Stimulated activated CD4-positive, alpha-beta T cell treated with anti-CD3 and anti-CD28 coated beads, Interleukin-4, amount 100 ng/mL, for 4 hours (primary cell): ENCODE measurements at places on chromosomes 3 and 15.

- DNase-seq = no peak
Measured at GRCh38 chr3:150899141-150899540, 6.1 kb downstream of the MINDY4B start.

- DNase-seq = no peak
Measured at GRCh38 chr15:85649372-85649771, 145.4 kb downstream of the KLHL25 start.

- DNase-seq = no peak
Measured at GRCh38 chr3:43733459-43734384, 43.0 kb downstream of the ABHD5 start.

DNA sequence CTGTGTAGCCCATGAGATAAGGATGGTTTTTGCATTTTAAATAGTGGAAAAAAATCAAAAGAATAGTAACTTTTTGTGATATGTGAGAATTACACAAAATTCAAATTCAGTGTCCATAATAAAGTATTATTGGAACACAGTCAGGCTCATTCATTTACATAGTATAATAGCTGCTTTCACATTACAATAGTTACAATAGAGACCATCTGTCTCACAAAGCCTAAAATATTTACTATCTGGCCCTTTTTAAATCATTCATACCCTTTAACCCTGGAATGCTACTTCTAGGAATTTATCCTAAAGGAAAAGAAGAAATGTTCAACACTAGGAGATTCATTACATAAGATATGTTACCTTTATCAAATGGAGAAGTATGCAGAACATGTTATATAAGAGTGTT, 35.5 kb upstream of the TM4SF4 start:
- DNase-seq = no peak

DNA sequence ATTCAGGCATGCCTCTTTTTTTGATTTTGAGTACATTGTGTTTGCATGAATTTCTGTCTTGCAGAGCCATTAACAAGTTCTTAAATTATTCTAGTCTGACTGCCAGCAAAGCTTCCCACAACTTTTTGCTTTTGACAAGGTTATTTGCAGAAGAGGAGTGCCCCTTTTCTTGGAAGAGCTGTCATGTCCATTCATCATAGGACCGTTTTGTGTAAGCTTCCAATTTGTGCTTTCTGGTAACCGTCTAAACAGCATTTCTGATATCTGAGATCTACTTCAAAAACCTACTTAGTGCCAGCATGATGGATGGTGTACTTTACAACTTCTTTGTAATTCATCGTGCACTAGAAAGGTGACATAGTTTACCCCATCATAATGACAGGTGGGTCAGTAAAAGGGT, 379.7 kb downstream of the NAALADL2 start:
- DNase-seq = no peak

DNA sequence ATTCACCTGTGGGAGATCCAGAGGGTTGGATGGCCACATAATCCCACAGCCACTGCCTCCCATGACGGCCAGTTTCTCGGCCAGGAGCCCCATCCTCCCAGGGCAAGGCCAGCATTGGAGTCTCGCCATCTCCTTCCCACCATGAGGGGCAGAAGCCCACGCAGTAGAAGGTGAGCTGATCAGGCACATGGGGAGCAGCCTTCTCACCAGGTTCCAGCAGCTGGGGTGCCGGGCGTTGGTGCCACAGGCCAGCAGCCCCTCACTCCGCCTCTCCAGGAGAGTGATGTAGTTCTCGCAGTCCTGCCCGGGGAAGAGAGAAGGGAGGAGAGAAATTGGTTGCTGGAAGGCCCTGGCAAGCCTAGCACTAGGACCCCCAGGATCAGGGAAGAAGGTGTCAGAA, 16.1 kb downstream of the SEMA7A start:
- DNase-seq = no peak

- no peak for DNase-seq
Measured at GRCh38 chr3:72810063-72810462, 38.2 kb downstream of the SHQ1 start.

DNA sequence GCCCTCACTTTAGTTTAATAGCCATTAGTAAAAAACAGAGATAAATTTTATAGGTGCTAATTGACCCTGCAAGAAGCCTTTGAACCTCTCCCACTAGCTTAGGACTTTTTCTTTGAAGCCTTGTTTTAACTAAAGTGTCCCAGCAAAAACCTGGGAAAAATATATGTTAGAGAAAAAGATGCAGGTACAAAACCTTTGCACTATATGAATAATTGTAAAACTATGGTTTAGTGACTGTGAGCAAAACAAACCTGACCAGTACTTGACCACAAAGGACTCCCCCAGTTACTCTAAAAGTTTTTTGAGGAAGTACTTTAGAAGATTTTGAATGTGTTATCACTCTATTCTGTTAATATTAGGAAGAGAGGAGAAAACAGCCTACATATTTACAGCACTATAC, 123.3 kb upstream of the TP63 start:
- no peak for DNase-seq

DNA sequence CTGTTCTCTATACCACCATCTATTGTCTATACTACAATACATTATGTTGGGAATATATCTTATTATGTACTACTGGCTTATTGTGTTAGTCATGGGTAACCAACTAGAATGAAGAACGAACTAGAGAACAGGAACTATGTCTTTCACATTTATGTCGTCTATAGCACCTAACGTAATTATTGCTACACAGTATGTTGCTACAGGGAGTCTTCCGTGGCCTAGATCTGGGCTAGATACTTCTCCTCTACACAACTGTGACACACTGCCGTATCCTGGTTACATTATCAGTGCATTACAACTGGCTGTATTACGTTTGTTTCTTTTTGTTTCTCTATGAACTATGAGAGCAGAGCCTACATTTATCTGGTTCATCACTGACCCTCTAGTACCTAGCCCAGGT, 34.0 kb downstream of the SCG5 start:
- DNase-seq = no peak

GRCh38 chr3:180267202-180267843, 230.6 kb upstream of the PEX5L start:
- DNase-seq = no peak

GRCh38 chr15:67164401-67164791, 90.1 kb downstream of the AAGAB start:
- no peak for DNase-seq

DNA sequence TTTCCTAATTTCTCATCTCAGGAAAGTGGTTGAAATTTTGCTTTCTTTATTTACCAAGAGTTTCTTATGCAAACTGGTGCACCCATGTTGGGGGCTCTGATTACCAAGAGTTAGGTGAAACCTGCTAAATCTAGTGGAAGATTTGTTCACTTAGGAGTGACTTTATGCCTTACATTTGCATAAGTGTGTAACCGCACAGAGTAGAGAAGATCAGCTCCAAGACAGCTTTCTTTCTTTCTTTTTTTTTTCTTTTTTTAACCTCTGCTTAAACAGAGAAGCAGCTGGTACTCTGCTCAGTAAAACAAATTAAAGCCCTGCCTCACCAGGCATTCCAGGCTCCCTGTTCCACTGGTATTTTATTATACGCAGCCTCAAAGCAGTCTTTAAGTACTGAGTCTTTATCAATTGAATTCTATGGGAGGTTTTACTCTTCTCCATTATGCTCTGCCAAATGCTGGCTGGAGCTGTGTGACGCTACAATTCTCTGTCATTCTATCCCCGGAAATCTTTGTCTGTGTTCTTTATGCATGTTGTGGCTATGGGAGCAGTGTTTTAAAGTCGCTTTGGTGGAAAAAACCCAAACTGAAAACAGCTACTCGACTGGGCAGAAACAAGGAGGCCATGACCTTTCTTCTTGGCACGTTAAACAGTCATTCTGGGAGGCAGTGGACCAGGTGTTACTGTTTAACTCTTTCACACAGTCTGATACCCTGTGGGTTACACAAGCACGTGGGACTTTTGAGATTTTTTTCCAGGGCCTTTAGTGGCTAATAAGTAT, 55.2 kb upstream of the GBE1 start:
- DNase-seq = no peak

DNA sequence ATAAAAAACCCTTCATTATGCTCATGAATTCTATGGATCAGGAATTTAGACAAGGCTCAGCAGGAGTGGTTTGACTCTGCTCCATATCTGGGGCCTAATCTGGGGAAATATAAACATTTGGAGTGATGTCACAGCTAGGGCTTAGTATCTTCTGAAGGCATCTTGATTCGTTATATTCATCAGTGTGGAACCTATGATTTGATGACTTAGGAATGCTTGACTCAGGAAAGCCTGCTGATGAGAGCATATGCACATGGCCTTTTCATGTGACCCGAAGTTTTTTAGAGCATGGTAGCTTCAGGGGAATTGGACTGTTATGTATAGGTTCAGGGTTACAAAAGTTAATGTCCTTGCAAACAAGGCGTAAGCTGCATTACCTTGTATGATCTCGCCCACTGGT, 184.9 kb upstream of the LRRC3B start:
- no peak for DNase-seq

DNA sequence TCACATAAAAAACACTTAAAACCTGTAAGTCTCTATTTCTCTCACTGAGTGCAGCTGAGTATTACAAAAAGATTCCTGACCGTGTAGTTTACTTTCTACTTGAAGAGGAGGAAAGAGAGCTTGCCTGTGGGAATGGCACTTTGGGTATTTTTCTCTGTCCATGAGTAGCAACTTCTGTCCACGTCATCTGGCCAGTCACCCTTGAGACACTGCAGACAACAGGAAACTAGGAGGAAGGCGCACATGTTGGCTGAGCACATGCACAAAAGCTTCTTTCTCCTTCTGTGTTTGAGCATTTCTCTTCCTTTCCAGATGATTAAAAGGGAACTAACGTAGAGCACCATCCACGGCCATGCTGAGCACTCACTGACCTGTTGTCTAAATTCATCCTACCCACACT, 19.7 kb downstream of the STARD5 start:
- DNase-seq = no peak

GRCh38 chr3:89635137-89635536, 527.7 kb downstream of the EPHA3 start:
- no peak for DNase-seq

DNA sequence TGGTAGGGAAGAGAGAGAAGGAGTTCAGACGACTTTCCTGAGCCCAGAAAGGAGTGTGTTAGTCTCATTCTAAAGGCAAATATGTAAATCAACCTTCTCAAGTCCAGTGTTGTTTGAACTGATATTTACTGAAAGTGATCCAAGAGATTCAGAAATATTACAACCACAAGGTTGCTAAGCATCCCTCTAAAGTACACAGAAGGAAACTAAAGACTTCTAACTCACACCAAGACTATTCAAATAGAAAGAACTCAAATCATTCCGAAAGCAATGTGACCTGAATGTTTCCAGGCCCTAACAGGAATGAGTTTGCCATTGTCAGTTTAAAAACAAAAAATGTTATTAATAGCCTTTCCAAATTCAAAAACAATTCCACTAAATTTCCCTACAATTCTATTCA, 56.9 kb upstream of the VGLL3 start:
- DNase-seq = no peak

GRCh38 chr15:54803987-54804386, 392.8 kb downstream of the RSL24D1 start:
- no peak for DNase-seq

DNA sequence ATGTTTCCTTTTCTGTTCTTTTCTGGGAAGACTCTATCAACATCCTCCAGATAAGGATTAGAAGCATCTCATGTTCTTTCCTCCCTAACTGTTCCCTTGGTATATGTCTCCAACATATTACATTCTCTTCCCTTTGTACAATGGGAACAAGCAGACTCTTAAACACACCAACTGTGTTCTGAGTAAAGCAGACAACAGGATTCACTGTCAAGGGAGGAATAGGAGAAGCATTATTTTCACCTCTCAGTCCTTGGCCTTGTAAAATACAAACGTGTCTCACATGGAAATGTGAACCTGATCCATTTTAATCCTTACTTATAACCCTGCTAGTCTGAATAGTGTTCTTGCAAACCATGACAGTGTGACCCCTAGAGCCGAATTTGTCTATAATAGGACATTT, 19.6 kb downstream of the GYG1 start:
- DNase-seq = no peak

- no peak for DNase-seq
Measured at GRCh38 chr3:16501376-16501775, 12.1 kb downstream of the RFTN1 start.

- no peak for DNase-seq
Measured at GRCh38 chr15:22880068-22880980, 41.9 kb downstream of the NIPA2 start.

DNA sequence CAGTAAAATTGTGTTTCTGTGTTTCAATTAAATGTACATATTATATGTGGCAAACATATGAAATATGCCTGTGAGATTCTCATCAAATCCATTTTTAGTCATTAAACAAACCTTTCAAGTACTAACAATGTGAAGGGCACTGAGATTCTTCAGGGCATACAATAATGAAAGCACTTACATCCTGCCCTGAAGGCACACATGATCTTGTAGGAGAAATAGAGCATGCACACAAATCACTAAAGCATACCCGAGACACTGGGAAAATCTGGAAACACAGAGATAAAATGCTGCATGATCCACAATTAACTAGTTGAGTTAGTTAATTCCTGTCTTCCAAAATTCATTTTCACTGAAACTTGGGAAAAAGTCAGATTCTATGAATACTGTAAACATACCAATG, 810.5 kb upstream of the NECTIN3 start:
- DNase-seq = no peak

GRCh38 chr3:54533856-54534255, 394.0 kb downstream of the LRTM1 start:
- DNase-seq = no peak

- DNase-seq = no peak
Measured at GRCh38 chr15:41935566-41936020, 36.8 kb downstream of the EHD4 start.

DNA sequence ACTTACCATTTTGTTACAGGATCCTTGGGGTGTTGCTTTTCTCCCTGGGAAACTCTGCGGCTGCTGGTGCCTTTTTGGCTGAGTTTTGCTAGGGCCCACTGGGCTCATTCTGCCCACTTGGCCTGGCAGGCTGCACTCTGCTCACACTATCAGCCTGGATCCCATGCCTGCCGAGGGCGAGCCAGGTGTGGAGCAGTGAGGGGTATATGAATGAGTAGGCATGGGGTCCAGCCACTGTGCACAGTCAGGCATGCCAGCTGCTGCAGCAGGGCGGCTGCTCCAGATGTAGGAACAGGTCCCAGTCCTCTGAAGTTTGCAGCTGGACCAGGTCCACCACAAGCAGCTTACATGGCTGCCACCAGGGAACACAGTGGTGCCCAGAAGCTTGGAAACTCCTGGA, 136.4 kb upstream of the CNTN3 start:
- no peak for DNase-seq

- DNase-seq = no peak
Measured at GRCh38 chr3:21665444-21666100, 85.4 kb downstream of the ZNF385D start.

DNA sequence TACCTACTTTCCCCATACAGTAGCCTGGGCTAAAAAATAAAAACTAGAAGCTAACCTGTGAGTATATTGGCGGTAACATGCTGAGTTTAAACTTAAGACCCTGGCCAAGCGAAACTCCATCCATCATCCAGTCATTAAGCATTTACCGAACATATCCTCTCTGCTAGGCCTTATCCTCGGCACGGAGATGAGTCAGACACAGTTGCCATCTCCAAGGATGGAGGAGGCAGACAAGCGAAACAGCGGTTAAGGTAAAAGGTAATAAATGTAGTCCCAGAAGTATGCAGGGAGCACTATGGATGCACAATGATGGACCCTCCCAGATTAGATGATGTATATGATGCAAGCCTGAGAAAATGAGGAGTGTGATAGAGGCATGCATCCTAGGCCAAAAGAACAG, 143.6 kb downstream of the RYR3 start:
- no peak for DNase-seq
